HCEC 1CT (cell line): ENCODE measurements at places on chromosomes 2 and 18.

DNA sequence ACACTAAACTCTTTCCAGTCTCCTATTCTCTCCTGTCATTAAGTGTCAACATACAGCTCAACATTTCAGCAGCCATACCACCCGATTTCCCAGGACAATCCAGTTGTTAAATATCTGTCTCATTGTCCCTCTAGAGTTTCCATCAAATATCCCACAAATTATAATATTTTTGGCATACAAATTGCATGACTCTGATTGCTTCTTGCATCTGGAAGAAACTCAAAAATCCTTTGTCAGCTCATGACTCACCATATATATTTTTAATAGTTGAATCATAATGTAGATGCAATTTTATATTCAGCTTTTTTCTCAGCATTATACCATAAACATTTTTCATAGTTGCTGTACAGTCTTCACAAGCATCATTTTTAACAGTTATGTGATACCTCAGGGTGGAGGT is 7.2 kb downstream of the SLC30A3 start:
- peak; percentile 80 for DNase-seq

GRCh38 chr2:68225119-68225632 is 27.2 kb downstream of the PPP3R1 start:
- peak; percentile 75 for DNase-seq

- peak; percentile 63 for DNase-seq
These were observed 146.1 kb upstream of the DLX2 start for GRCh38 chr2:172248785-172249187.

DNA sequence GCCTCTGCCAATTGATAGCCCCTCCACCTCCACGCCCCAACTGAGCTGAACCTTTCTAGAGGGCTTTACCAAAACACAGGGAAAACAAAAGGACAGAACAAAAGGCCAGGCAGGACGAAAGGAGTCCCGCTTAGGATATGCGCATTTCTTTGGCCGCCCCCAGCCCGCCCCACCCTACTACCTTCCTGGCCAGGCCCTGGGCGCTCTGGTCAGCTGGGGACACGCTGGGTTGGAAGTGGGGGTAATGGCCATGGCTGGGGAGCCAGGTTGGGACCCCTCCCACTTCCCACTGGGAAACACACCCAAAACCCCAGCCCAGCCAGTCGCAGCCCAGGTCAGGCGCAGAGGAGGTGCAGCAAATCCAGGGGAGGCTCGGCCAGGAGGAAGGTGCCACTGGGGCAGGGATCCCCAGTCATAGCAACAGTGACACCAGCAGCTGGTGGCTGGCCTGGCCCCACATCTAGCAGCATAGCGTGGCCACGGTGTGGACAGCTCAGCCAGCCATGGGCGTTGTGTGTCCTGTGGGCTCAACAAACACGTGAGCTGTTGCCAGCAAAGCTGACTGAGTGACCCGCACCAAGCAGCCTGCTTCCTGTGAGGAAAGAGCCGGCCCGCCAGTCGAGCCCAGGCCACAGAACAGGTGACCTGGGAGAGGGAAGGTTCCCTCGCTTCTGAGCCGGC is 24.6 kb upstream of the B3GNT7 start:
- DNase-seq: no peak
